ENCODE measurements at places on chromosomes 5 and 9. TPM values are rescaled to one million over a fixed set of nuclear protein-coding genes. Genes with fewer than 3 reads are reported as not detected.

Gene NXNL2
- total RNA-seq = not detected

Gene EPB41L4B
- total RNA-seq = 23.8 TPM

Gene SLC25A2
- not detected for total RNA-seq

Gene PCDHGB1
- 1.9 TPM for total RNA-seq

Gene SLCO6A1
- total RNA-seq = not detected

Gene RANBP3L
- 1.4 TPM for total RNA-seq

Gene PCDHA4
- 0.78 TPM for total RNA-seq

Gene PCDHB13
- total RNA-seq = 0.72 TPM

Gene HRCT1
- total RNA-seq = 2.9 TPM

- DNase-seq = no peak
Observed at GRCh38 chr5:41532485-41532884, 22.1 kb upstream of the PLCXD3 start.

- no peak for DNase-seq
Observed at GRCh38 chr5:98443881-98444280, 329.6 kb upstream of the RGMB start.

- no peak for DNase-seq
Observed at GRCh38 chr9:120944434-120944843, 17.8 kb upstream of the TRAF1 start.

DNA sequence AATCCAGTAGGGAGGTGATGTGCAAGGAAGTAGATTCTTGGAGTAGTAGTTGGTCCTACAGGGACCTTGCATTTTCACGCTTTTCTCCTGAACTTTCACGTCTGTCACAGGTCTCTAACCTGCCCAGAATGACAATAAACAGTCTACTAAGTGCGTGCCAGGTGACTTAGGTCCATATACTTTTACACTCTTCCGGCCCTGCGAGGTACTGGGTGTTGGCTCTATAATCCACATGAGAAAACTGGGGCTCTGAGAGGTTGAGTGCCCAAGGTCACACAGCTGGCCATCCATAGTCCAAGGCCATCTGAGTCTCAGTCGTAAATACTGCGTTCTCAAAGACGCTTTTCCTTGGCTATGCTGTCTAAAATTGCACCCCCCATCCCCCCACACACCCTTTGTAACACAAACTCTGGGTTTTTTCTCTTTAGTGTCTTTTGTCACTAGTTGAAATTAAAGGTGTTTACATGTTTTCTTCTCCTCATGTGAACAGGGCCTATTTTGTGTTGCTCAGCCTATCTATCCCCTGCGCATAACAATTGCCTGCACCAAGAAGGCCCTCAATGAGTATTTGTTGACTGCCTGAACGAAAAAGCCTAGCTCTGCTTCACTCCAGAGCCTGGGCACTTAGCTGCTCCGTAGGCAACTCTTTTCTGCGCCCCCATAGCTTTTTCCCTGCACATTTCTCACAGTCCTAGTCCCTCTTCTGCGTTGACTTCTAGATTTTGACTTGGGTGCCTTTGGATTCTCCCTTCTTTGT, 943 bp downstream of the SFXN1 start:
- peak; percentile 57 for DNase-seq

DNA sequence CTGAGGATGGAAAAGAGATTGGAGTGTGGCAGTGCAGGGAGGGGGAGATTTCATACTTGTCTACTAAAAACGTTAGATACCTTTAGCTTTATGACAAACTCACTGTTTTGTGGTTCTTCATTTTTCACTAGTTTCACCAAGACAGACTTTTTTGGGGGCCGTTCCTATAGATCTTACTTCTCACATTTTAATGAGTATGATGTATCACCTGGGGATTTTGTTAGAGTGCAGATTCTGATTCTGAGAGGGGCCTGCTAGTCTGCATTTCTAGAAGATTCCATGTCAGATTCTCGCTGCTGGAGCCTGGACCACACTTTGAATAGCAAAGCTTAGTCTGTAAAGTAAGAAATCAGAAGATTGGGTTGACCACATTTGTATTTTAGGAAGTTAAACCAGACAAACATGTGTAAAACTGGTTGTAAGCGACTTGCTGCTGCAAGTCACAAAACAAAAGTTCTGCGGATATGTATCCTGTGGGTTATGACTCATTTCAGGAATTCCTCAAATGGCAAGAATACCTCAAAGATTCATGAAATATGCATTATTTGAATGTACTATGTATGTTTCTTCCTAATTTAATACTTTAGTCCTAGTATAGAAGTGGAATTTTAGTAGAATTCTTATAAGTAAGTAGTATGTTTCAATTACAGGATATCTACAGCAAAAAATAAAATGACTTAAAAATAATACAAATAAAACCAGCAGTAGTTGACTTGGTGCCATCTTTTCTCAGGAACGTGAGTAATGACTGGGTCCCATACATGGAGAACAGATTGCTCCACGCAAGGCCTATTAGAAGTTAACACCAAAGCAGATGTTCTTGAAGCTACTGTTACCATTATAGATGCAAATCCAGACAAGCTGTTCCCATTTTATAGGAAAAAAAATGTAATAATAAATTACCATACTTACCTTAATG, 27.8 kb downstream of the NFIL3 start:
- DNase-seq = no peak

DNA sequence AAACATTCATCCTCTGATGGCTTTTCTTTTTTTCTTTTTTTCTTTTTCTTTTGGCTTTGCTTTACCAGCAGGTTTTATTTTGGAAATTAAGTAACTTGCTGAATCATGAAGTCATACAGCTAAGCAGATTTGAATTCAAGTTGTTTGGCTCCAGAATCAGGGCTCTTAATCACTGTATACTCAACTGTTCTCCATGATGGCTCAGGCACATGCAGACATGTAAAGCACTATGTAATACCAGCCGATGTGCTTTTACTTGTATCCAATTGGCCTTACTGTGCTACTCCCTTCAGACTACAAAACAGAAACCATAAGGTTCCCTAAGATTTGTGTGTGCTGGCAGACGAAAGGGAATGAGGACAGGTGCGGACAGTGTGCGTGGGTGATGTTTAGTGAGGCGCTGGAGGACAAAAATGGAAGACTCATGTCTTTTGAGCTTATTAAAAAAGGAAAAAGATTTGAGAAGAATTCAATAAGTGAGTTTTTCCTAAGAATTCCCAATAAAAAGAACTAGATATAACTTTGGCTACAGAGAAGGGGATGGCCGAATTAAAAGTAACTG, 44.7 kb upstream of the OTP start:
- no peak for DNase-seq

GRCh38 chr5:133433641-133434040, 178.7 kb downstream of the FSTL4 start:
- no peak for DNase-seq

DNA sequence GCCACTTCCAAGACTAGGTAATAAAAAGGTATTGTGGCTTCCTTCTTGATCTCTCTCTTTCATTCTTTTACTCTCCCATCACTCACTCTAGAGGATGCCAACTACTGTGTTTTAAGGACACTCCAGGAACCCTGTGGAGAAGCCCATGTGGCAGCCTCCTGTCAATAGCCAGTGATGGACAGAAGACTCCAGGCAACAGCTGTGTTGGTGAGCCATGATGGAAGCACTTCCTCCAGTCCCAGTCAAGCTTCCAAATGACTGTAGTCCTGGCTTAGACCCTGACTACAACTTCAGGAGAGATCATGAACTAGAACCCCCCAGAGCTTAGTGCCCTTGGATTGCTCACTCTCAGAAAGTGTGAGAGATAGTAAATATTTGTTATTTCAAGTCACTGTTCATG, 123.9 kb downstream of the PPP2R2B start:
- no peak for DNase-seq

GRCh38 chr5:180825768-180826525, 23.3 kb upstream of the MGAT1 start:
- peak; percentile 73 for DNase-seq

DNA sequence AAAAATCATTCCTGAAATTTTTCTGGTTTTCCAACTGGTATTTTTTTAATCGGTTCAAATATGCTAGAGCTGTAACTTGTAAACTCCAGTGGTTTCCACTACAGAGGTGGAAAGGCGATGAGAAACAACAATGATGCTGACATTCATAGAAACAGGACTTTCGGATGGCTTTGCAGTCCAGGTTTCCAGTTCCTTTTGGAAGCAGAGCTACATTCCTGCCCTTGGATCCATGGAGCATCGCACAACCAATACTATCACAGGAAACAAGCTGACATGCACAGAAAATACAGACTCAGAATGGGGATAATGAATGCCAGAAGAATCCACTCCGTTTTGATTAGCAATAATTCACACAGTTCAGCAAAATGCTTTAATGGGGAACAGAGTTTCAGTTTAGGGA, 140.0 kb downstream of the EPB41L4A start:
- no peak for DNase-seq

- no peak for DNase-seq
Observed at GRCh38 chr5:90398726-90399125, 10.8 kb downstream of the CETN3 start.

DNA sequence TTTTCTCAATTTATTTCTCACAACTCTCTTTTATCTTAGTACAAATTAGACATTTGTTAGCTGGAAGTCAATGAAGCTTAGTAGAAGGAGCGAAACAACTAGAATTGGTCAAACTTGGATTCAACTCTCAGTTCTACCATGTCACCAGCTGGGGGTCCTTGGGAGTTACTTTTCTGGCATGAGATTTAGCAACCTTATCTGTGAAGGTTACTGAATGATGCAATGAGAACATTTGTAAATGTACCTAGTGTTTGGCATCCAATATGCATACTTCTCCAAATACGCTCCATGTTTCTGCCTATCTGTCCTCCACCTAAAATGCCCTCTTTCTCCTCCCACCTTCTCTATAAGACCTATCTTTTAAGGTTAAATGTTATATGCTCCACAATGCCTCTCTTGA, 6.3 kb downstream of the HNRNPA0 start:
- DNase-seq = no peak

- no peak for DNase-seq
Observed at GRCh38 chr9:93447655-93448054, 3.8 kb upstream of the FAM120A start.

DNA sequence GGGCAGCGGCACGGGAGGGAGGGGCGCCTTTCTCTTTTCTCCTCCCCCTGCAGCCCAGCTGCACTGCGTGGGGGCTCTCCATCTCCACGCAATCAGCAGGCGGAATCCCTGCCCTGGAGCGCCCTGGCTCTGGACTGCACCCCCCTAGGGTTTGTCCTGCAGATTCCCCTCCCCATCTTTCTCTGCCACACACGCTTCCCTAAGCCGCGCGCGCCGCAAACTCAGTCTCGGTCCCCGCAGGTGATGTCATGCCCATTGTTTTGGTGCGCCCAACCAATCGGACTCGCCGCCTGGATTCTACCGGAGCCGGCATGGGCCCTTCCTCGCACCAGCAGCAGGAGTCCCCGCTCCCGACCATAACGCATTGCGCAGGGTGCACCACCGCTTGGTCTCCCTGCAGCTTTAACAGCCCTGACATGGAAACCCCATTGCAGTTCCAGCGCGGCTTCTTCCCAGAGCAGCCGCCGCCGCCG, at the start of gene KCNN2:
KCNN2 (plus strand) TSS at position 347 of the 473 bp plus-strand sequence; CDS start at position 417, 70 bp downstream.
- DNase-seq = peak; percentile 96

DNA sequence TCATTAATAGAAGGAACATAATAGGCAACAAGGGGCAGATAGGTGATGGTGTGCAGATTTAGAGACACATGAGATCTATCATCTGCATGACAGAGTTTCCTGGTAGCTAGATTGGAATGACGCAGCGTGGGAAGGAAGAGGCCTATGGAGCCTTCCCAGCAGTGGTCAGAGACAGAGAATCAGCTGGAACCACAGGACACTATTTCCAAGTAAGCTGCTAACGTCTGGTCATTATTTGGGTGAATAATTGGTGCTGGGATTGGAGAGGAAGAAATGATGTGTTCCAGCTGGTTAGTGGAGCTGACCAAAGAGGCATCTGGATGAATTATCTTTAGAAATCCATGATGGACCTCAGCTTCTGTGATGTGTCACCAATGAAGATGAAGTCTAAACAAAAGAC, 91.2 kb upstream of the PRR16 start:
- DNase-seq = no peak

DNA sequence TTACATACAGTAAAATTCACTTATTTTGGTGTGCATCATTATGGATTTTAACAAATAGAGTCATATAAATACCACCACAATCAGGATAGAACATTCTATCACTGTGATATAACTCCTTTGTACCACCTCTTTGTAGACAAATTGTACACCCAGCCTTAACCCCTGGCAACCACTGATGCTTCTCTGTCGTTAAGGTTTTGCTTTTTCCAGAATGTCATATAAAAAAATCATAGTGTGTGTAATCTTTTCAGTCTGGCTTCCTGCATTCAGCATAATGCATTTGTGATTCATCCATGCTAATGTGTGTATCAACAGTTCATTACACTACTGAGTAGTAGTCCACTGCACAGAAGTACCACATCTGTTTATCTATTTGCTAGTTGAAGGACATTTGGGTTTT, 81.2 kb downstream of the ARSB start:
- DNase-seq = no peak

DNA sequence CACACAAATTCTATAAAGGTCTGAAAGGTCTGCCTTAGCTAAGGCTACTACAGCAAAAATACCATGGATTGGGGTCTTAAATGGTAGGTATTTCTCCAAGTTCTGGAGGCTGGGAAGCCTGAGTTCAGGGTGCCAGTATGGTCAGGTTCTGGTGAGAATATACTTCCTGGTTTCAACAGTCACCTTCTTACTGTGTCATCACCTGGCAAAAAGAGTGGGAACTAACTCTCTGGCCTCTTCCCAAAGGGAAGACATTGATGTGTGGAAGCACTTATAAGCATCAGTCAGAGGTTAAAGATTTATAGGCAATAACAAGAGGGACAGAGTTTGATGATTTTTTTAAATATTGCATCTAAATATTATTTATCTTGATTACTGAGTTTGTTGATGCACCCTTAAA, 53.0 kb downstream of the ZNF622 start:
- DNase-seq = no peak

GRCh38 chr5:111528056-111528455, 15.7 kb upstream of the STARD4 start:
- no peak for DNase-seq

- DNase-seq = no peak
Observed at GRCh38 chr5:177576169-177576568, 15.8 kb upstream of the TMED9 start.

GRCh38 chr5:158511454-158511853, 588.3 kb downstream of the EBF1 start:
- no peak for DNase-seq
